ENCODE measurements at places on chromosomes 2 and 18.

DNA sequence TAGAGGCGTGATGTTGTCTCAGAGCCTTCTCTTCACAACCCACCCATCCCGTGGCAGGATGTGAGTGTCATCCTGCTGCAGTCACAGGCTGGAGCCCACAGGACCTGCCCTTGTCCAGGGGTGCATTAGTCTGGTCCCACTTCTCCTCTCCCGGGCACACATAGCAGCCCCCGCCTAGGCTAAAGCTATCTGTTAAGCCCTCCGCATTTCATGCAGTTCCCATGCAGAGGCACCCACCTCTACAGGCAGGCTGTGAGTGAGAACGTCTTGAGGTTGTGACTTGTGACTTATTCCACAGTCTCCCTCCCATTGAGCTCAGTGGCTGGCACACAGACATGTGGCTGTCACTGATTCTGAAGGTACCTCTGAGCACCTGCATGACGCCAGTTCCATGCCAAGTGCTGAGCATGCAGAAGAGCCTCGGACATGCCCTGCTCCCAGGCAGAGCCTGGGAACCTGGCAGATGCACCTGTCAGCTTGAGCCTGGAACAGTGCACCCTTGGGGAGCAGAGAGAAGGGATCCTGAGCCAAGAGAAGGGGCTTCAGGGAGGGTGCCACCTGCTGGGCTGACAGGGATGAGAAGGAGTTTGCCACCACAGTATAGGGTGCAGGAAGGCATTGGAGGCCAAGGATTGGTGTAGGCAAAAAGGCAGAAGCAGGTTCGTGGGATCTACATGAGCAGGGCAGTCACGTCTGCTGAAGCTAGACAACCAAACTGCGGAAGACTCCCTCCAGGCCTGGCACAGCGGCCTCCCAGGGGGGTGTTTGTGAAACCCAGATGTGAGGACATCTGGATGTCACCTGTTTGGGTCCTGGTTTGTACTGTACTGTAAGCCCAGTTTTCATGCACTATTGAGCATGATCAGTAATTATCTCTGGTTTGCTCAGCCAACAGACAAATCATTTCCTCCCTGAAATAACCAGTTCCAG, 213.6 kb downstream of the GLI2 start:
- DNase-seq = no peak

DNA sequence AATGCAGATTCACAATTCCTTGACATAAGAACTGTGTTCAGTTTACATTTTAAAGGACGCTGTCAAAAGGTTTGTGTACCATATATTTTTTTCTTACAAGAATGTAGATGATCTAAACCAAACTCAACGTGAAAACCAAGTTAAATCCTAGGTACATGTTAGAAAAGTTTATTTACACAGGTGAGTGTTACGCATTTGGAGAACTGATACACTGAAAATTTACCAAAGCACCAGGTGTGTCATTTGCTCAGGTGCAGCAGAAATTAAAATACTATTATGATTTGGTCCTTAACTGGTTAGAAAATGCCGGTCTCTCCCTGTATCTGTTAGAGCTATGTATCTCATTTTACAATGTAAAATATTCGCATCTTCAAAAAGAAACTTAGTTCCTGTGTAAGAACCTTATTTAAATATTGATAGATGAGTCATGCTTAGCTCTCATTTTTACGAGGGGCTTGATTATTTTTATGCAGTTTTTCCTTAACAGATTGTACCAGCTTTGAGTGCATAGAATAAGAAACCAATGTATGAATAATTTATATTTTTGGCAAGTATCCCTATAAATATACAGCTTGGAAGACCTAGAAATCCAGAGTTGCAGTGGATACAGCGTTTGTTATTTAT, 25.1 kb downstream of the MFF start:
- DNase-seq = no peak

DNA sequence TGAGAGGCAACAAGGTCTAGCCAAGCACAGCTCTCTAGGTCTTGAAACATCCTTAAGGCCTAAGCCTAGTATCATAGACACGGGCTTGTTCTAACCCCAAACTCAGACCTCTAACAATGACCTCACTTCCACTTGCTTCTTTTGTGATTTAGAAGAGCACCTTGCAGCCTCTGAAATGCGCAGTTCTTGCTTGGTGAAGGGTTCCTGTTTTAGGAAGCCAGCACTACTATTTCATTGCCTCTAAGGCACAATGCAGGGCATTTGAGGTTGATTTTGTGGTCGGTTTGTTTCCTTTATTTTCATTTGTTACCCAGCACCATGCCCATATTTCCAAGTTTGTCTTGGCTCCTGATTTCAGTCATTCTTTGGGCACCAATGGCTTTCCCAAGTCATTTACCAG, 117.0 kb upstream of the CYP1B1 start:
- no peak for DNase-seq

DNA sequence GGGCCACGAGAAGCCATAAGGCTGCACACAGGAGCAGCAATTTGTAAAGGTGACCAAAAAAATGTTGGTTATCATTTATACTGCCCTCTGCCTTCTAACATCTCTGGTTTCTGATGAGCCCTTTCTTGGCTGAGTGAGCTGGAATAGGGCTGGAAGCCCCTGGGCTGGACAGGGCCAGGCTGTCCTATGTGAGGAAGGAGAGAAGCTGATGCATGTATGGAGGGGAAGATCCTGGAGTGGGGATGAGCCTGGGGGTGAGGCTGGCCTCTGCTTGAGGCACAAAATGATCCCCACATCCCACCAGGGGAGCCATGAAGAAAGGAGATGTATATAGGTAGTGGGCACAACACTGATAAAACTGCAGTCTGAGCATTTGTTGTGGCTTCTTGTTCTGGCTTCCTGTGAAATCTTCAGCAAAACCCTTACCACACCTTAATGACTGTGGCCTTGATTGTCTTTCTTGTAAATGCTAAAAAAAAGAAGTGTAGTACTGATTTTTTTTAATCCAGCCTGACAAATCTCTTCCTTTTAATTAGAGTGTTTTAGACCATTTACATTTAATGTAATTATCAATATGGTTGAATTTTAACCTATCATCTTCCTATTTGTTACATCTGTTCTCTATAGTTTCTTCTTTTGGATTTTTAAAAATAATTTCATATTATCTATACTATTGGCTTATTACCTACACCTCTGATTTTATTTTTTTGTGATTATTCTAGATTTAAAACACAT, 5.6 kb downstream of the SNED1 start:
- DNase-seq = no peak

GRCh38 chr2:97693476-97693875, 19.9 kb upstream of the ZAP70 start:
- DNase-seq = no peak

DNA sequence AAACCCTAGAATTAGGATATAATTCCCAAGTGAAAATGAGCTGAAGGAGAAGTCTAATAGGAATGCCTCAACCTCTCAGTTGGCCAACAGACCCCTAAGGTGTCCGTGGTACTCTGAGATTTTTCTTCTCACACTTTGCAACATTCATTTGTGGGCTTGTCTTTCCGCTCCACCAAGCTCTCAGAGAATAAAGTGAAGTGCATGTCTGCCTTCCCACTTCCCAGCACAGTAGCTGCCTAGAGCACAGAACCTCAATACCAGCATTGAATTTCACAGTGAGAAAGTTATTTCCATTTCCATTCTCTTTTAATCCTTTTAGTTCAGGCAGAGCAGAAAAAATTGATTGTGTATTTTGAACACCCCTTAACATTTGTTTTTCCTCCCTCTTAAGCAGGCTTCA, 451.8 kb downstream of the TGIF1 start:
- no peak for DNase-seq

- DNase-seq = no peak
Measured at GRCh38 chr2:242034138-242034537, 164.6 kb downstream of the RTP5 start.

GRCh38 chr2:28172114-28172898, 220.4 kb upstream of the FOSL2 start:
- no peak for DNase-seq

DNA sequence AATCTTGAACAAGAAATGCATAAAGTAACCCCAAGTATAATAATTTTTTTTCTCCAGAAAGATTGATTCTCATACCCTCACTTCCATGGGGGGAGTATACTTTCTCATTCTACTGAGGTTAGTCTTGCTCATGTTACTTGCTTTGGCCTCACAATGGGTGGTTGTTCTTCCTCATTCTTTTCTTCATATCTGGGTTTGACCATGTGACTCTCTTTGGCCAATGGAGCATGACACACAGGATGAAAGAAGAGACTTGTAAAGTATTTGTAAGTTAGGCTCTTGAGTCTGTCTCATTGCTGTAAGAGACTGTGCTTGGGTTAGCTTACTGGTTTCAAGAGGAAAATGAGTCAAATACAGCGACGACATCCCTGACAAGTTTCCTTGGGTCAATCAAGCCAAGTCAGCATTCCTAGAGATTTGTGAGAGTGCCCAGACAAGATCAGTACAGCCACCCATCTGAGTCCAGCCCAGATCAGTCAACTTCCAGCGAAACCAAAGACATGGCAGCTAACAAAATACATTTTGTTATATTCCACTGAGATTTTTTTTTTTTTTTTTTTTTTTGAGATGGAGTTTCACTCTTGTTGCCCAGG, 970.2 kb downstream of the BCL11A start:
- no peak for DNase-seq

DNA sequence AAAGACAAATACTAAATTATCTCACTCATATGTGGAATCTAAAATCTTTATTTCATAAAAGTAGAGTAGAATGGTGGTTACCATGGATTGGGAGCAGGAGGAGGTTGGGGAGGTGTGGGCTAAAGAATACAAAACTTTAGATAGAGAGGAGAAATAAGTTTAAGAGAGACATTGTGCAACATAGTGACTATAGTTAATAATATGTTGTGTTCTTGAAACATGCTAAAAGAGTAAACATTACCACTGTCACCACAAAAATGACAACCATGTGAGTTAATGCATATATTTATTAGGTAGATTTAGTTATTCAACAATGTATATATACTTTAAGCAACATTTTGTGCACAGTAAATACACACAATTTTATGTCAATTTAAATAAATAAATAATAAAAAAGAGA, 128.5 kb upstream of the COL3A1 start:
- DNase-seq = no peak

DNA sequence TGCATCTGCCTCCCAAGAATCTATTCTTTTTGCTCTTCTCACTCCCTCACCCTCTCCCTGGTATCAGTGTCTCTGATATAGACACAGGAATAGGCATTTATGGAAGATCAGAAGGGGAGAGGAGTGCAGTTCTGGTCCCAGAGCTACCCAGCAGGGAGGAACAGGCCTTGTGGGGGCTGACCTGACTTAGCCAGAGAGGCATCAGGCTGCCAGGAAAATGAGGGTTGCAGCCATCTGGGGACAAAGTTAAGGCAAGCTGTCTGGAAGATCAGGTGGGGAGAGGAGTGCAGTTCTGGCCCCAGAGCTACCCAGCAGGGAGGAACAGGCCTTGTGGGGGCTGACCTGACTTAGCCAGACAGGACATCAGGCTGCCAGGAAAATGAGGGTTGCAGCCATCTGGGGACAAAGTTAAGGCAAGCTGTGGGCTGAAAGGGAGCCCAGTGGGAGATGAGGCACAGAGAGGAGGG, 69.9 kb upstream of the HK2 start:
- no peak for DNase-seq
